HFFc6 (cell line): ENCODE measurements at places on chromosomes 12 and 14. TPM values are rescaled to one million over a fixed set of nuclear protein-coding genes. Genes with fewer than 3 reads are reported as not detected.

SIRT4 gene
- 0.45 to 2.2 TPM (median 2.1 TPM) in 3 replicates for total RNA-seq

HVCN1 gene
- 0.15 to 0.39 TPM in 2 of 3 replicates, not detected in the other for total RNA-seq

TSHR gene
- total RNA-seq = not detected in 3 replicates

DNA sequence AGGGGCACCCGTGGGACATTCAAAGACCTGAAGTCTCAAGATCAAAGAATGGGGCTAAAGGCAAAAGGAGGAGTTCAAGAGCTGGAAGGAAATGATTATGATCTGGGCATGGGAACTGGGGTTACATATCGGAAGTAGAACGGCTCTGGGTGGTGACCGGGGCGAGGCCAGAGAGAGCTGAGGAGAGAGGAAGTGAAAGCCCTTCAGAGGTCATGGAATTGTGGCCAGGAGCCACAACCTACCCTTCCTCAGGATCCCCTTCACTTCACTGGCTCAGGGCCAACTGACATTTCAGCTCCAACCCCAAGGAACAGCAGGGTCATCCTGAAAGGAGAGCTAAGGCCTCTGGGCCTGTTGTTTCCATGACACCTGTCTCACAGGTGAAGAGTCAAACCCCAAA lies 57.8 kb downstream of the GALNT16 start:
- H3K27me3 ChIP-seq = peaks cover 4% of the 10 kb centered on the region; the same call in 1 of the 2 replicates
- 0 out of 2 replicates have a peak, but pooled peaks cover 5% of the 10 kb centered on the region for H3K36me3 ChIP-seq
- H3K4me3 ChIP-seq = peak overlapping the region; percentile 21
- peak overlapping the region; percentile 64 for H3K27ac ChIP-seq
- no peak for DNase-seq
- H3K4me1 ChIP-seq = peaks cover 30% of the 10 kb centered on the region

GRCh38 chr12:108047071-108047550 lies 82.0 kb upstream of the WSCD2 start:
- H3K27ac ChIP-seq = no peak overlapping the region
- H3K27me3 ChIP-seq = no peaks in the 10 kb centered on the region; the same call in 1 of the 2 replicates
- no peaks in the 10 kb centered on the region for H3K4me1 ChIP-seq
- DNase-seq = no peak

DNA sequence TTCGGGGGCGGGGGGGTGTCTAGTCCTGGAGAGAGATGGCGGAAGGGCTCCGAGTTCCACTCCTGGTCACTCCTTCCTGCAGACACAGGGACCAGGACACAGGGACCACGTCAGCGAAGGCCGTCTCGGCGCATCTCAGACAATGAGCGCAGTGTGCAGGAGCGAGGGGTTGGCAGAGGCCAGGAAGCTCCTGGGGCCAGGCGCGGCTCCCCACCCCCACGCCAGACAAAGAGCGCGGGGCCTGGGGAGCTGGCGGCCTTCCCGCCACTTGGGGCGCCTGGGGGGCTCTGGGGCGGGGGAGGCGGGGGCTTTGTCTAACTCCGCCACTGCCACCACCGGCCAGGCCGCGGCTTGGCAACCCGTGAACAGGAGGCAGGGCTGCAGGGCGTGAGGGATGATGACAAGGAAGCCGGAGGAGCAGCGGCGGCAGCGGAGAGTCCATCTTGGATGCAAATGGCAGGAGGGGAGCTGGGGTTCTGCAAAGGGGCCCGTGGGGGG lies 2.2 kb downstream of the CDK2AP1 start:
- peaks cover 2% of the 10 kb centered on the region; the same call in 1 of the 2 replicates for H3K36me3 ChIP-seq
- H3K27me3 ChIP-seq = peaks cover 5% of the 10 kb centered on the region; the same call in 1 of the 2 replicates
- H3K4me1 ChIP-seq = peaks cover 28% of the 10 kb centered on the region
- peak; percentile 77 for DNase-seq

GRCh38 chr12:50157259-50157658 lies 9.9 kb downstream of the CERS5 start:
- peaks cover 33% of the 10 kb centered on the region for H3K4me1 ChIP-seq
- H3K36me3 ChIP-seq = no peaks in the 10 kb centered on the region; the same call in 1 of the 2 replicates

DNA sequence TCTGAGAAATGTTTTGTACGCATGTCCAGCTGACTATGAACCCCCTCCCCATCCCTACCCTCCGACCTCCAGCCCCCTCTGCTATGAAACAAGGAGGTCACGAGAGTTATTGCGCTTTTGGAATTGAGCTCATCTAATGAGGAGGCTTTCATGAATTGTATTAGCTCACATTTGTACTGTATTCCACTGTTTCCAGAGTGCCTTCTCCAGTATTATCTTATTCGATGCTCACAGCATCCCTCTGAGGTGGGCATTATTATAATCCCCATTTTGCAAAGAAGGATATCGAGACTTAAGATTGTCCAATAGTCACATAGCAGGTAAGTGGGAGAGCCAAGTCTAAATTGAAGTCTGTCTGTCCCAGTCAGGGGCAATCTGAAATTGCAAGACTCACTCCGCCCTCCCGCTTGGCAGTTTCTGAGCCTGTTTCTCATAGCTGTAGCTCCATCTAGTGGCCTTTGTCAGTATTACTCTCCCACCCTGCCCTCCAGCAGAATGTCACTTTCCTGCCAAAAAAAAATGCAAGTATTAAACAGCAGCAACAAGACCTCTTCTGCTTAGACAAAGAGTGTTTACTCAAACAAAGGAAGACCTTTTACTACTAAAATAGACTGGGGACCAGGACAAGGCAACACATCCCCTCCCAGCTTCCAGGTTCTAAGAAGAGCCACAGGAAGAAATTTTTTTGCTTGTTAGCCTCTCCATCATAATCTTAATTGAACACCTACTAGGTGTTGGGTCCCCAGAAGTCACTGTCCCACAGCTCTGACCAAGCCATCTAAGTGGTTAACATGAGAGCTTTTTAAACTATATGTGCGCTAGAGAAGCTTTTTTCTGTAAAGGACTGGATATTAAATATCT lies 48.6 kb upstream of the TMEM233 start:
- no peaks in the 10 kb centered on the region for H3K36me3 ChIP-seq
- H3K4me3 ChIP-seq = no peak overlapping the region
- no peaks in the 10 kb centered on the region for H3K4me1 ChIP-seq
- DNase-seq = peak; percentile 61
- no peak overlapping the region for H3K27ac ChIP-seq
